Activated naive CD8-positive, alpha-beta T cell treated with anti-CD3 and anti-CD28 coated beads, Interleukin-2, amount 10 ng/mL, durations not matched to agents 7 days and 5 days (primary cell): ENCODE measurements at places on chromosomes 4 and X. TPM values are rescaled to one million over a fixed set of nuclear protein-coding genes. Genes with fewer than 3 reads are reported as not detected.

The NEIL3 gene
- 24.0 TPM for total RNA-seq

DNA sequence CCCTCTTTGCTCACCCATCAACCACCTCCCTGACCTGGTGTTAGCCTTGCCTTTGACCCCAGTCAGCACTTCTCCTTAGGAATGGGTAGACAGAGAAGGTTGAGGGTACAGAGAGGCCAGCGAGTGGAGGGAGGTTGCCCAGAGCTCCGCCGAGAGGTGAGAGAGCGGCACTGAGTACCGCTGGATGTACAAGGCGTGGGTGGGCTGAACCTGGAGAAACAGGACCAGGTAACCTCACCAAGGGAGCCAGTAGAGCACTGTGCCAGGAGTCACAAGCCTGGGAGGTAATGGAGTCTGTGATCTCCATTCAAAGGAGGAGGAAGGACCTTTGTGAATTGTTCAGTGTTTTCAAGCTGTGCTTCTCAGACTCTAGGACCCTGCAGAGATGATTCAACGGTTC is 256.2 kb downstream of the EVC2 start:
- H3K4me1 ChIP-seq, result no peaks in the 10 kb centered on the region
- no peak overlapping the region for H3K27ac ChIP-seq
- no peak for DNase-seq
- H3K27me3 ChIP-seq, result no peaks in the 10 kb centered on the region
- H3K4me3 ChIP-seq, result no peak overlapping the region

GRCh38 chr4:148653681-148654080 is 211.5 kb upstream of the NR3C2 start:
- H3K4me3 ChIP-seq, result no peak overlapping the region
- peaks cover 1% of the 10 kb centered on the region for H3K4me1 ChIP-seq
- no peak for DNase-seq
- H3K36me3 ChIP-seq, result no peaks in the 10 kb centered on the region

DNA sequence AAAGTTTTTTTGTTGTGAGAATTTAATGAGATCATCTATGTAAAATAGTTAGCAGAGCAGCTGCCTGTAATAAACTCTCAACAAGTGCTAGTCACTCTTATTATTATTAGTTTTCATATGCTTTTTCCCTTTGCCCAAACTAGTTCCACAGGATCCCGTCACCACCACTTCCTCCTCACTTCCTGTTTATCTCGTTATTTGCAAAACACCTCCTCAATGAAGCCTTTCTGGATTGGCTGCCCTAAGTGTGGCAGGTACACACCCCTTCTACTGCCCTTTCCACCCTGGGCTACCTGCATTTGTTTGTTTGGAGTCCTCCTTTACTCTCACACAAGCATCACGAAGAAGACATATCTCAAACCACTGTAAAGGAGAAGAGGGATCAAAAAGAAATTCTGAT is 54.4 kb upstream of the KLF3 start:
- peaks cover 22% of the 10 kb centered on the region for H3K4me1 ChIP-seq
- no peaks in the 10 kb centered on the region for H3K27me3 ChIP-seq
- H3K27ac ChIP-seq, result no peak overlapping the region
- no peak for DNase-seq
- no peak overlapping the region for H3K4me3 ChIP-seq
- no peaks in the 10 kb centered on the region for H3K36me3 ChIP-seq

DNA sequence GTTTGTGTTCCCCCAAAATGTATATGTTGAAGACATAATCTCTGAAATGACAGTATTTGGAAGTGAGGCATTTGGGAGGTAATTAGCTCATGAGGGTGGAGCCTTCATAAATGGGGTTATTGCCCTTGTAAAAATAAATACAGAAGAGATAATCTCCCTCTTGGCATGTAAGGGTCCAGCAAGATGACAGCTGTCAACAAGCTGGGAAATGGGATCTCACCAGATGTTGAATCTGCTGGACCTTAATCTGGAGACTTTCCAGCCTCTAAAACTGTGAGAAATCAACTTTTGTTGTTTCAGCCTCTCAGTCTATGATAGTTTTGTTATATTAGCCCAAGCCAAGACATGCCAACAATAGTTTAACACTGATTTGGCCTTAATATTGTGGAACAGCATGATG is 438.2 kb upstream of the PCDH7 start:
- no peaks in the 10 kb centered on the region for H3K27me3 ChIP-seq
- no peaks in the 10 kb centered on the region for H3K36me3 ChIP-seq
- H3K4me1 ChIP-seq, result no peaks in the 10 kb centered on the region
